ENCODE measurements at places on chromosomes 13 and 19. TPM values are rescaled to one million over a fixed set of nuclear protein-coding genes. Genes with fewer than 3 reads are reported as not detected.

DNA sequence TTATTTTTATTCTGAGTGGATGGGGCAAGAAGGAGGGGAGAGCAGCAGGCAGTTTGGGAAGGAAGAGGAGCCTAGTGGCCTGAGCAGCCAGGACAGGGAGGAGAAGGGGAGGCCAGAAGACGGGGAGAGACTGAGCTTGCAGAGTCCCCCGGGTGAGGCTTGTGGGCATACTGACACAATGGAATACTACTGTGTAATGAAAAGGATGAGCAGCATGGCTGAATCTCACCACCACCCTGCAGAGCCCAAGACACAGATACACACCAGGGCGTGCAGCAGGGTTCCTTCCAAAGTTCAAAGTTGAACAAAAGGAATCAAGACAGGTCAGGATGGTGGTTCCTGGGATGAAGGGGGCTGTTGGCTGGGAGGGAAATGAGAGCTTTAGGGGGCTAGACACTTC, 8.1 kb upstream of the SMG9 start:
- no peaks in the 10 kb centered on the region for H3K36me3 ChIP-seq
- H3K27me3 ChIP-seq: no peaks in the 10 kb centered on the region
- peak overlapping the region; percentile 76 for H3K27ac ChIP-seq
- DNase-seq: no peak
- no peak overlapping the region for H3K4me3 ChIP-seq
- H3K4me1 ChIP-seq: peaks cover 24% of the 10 kb centered on the region

- H3K4me3 ChIP-seq: no peak overlapping the region
- no peaks in the 10 kb centered on the region for H3K36me3 ChIP-seq
- no peak for DNase-seq
- peaks cover 3% of the 10 kb centered on the region for H3K27me3 ChIP-seq
- H3K4me1 ChIP-seq: no peaks in the 10 kb centered on the region
Measured at GRCh38 chr13:39528661-39528980, 74.4 kb downstream of the LHFPL6 start.

- H3K4me1 ChIP-seq: peaks cover 11% of the 10 kb centered on the region
- DNase-seq: no peak
- no peak overlapping the region for H3K27ac ChIP-seq
- no peak overlapping the region for H3K4me3 ChIP-seq
- H3K36me3 ChIP-seq: no peaks in the 10 kb centered on the region
- H3K27me3 ChIP-seq: peaks cover 8% of the 10 kb centered on the region
Measured at GRCh38 chr13:20188667-20189553, 3.8 kb downstream of the GJB2 start.

- peaks cover 10% of the 10 kb centered on the region for H3K27me3 ChIP-seq
- peaks cover 4% of the 10 kb centered on the region for H3K4me1 ChIP-seq
- H3K36me3 ChIP-seq: no peaks in the 10 kb centered on the region
- no peak overlapping the region for H3K4me3 ChIP-seq
Measured at GRCh38 chr19:41031916-41032315, 40.8 kb downstream of the CYP2B6 start.

DNA sequence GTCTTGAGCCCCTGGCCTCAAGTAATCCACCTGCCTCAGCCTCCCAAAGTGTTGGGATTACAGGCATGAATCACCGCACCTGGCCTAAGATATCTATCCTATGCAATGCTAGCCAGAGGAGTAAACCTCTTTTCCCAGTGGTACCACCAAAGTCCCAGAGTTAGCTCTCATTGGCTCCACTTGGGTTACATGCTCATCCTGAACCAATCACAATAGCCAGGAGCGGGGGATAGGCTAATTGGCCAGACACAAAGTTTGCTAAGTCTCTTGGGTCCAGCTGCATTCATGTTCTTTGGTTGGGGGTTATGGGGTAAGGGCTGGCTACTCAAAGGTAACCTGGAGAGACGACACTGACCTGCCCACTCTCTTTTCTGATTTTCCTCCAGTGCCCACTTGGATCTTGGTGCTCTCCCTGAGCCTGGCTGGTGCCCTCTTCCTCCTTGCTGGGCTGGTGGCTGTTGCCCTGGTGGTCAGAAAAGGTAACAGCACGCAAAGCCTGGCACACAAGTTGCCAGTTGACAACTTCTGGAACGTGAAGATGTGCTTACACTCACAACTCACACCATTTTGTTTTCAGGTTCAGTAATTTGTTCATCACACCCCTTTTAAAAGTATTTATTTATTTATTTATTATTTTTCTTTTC, 7.8 kb downstream of the C19orf38 start:
- H3K4me3 ChIP-seq: no peak overlapping the region
- no peaks in the 10 kb centered on the region for H3K27me3 ChIP-seq
- H3K36me3 ChIP-seq: no peaks in the 10 kb centered on the region
- no peak for DNase-seq

DNA sequence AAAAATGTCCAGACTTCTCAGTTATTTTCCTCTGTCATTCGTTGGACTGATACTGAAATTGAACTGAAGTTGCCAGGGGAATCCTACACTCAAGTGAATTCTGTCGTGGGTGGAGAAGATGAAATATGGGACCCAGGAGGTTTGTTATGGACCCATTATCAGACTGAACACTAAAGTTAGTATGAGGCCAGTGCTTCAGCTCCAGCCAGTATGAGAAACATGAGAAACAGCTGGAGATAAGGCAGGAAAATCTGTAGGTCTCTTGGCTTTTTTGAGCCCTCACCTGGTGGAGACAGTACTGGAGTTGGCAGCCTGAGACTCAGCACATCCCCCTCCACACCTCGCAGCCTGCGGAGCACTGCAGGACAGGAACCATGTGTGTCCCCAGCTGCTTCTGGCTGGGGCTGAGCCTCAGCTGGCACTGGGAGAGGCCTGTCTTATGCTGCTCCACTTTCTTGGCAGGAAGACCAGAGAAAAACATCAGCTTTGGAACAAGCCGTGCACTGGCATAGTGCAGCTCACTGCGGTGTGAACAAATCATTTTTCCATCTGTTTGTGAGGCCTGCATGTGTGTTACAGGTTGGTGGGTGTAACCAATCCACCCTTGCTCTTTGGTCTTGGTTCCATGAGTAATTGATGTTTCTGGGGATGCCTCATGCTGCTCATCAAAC, 641.0 kb downstream of the FGF9 start:
- H3K4me3 ChIP-seq: no peak overlapping the region
- H3K4me1 ChIP-seq: peaks cover 2% of the 10 kb centered on the region

C1QTNF9B gene
- not detected for total RNA-seq

FCHO1 gene
- total RNA-seq: 94.1 TPM

SOX1 gene
- not detected for total RNA-seq

GRCh38 chr19:294341-294945, 3.2 kb upstream of the PLPP2 start:
- peaks cover 13% of the 10 kb centered on the region for H3K27me3 ChIP-seq
- peaks cover 24% of the 10 kb centered on the region for H3K4me1 ChIP-seq
- no peaks in the 10 kb centered on the region for H3K36me3 ChIP-seq
- no peak overlapping the region for H3K27ac ChIP-seq
- peak overlapping the region; percentile 51 for H3K4me3 ChIP-seq

TMEM59L gene
- not detected for total RNA-seq

HMG20B gene
- total RNA-seq: 50.7 TPM

- no peaks in the 10 kb centered on the region for H3K4me1 ChIP-seq
- H3K27ac ChIP-seq: no peak overlapping the region
- H3K36me3 ChIP-seq: no peaks in the 10 kb centered on the region
- DNase-seq: no peak
- H3K4me3 ChIP-seq: no peak overlapping the region
- H3K27me3 ChIP-seq: peaks cover 4% of the 10 kb centered on the region
Measured at GRCh38 chr13:74530011-74530410, 395.8 kb upstream of the KLF12 start.

DNA sequence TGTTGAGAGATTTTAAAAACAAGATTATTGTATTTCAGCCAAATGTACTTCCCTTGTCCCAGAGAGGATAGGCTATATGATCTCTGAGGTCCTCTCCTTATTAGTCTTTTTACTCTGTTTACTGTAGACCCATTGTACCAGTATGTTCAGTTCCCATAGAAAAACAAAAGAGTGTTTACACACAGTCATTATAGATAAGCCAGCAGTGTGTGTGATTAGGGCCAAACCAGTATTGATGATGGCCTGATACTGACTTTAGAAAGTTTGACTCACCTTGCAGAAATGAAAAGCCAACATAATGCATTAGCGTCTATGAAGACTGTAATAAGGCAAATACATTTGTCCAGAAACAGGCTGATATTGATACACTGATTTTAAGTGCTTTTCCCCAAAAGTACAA, 6.2 kb downstream of the MTUS2 start:
- peaks cover 15% of the 10 kb centered on the region for H3K27me3 ChIP-seq
- DNase-seq: no peak
- H3K4me1 ChIP-seq: no peaks in the 10 kb centered on the region
- no peak overlapping the region for H3K27ac ChIP-seq
- peaks cover 7% of the 10 kb centered on the region for H3K36me3 ChIP-seq

DNA sequence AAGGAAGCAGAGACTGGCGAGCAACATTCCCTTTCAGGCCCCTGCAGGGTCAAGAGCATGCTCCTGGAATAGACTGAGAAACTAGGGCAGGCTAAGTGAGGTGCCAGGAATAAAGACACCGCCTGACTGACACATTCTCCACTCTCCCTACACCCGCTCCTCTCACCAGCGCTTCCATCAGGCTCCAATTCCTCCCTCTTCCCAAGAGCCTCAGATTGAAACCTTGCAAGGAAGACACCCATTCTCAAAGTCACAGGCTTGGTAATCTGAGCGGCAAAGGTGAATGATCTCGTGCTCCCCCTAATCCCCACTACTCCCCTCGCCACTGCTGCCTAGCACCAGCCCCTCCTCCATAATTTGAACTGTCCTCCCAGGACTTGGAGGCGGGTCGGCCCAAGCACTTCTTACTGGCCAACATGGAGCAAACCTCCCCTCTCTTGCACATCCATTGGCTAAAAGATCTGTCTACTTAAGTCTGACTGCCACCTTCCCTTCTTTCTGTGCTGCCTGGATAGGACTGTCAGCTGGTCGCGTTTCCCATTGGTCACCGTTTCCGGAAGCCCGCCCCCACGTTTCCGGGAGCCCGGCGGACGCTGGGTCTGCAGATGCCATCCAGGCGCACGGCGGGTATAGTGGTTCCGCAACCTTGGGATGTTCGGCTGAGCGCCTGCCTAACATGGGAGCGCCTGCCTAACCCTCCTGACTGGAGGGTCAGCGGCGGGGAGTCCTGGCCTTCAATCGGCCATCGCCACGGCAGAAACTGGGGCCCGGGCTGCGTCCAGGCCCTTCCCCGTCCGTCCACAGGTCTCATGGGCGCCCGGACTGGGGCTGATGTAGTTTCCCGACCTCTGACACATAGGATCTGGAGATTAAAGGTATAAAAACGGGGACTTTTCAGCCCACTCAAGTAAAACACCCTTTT, 33.6 kb downstream of the ZNF383 start:
- peaks cover 3% of the 10 kb centered on the region for H3K4me1 ChIP-seq
- H3K4me3 ChIP-seq: no peak overlapping the region
- DNase-seq: no peak
- H3K36me3 ChIP-seq: peaks cover 60% of the 10 kb centered on the region
- no peaks in the 10 kb centered on the region for H3K27me3 ChIP-seq
- no peak overlapping the region for H3K27ac ChIP-seq

IRGC gene
- not detected for total RNA-seq

DNA sequence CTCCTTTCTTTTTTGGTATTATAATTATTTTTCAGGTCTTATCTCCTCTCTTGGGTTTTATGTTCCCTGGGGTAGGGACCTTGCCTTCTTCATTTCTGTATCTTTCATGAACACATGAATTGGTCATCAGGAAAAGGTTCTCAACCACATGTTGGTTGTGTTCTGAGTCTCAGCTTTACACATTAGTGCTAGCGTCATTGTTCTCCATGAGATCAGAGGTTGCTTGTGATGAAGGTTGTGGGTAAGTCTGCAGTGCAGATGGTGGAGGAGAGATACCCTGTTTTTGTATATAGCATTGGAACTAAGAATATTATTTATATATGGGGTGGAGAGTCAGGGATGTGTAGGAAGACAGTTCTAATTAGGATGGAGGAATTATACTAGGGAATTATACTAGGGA, 24.5 kb upstream of the CEACAM8 start:
- no peaks in the 10 kb centered on the region for H3K36me3 ChIP-seq
- H3K27ac ChIP-seq: no peak overlapping the region
- H3K4me1 ChIP-seq: no peaks in the 10 kb centered on the region
- no peak overlapping the region for H3K4me3 ChIP-seq

DNA sequence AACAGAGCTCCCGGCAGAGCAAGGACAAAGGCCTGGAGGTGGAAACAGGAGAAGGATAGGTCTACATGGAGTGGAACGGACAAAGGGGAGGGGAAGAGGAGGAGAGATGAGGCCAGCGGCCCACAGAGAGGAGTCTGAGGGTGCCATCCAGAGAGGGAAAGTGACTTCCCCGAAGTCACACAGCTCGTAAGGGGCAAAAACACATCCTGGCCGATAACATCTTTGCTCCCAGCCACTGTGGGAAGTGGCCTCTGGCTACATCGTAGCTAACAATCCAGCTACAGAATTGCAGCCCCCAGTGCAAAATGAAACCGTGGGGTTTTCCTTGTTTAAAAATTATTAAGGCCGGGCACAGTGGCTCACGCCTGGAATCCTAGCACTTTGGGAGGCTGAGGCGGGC, 11.5 kb downstream of the PTPRS start:
- no peak overlapping the region for H3K27ac ChIP-seq
- no peak overlapping the region for H3K4me3 ChIP-seq
- no peaks in the 10 kb centered on the region for H3K4me1 ChIP-seq
- DNase-seq: no peak

ATP4B gene
- total RNA-seq: not detected

PEAK3 gene
- total RNA-seq: 0.14 TPM

IRF2BP1 gene
- total RNA-seq: 32.9 TPM

ANGPTL8 gene
- not detected for total RNA-seq

S1PR4 gene
- total RNA-seq: 217 TPM

DNA sequence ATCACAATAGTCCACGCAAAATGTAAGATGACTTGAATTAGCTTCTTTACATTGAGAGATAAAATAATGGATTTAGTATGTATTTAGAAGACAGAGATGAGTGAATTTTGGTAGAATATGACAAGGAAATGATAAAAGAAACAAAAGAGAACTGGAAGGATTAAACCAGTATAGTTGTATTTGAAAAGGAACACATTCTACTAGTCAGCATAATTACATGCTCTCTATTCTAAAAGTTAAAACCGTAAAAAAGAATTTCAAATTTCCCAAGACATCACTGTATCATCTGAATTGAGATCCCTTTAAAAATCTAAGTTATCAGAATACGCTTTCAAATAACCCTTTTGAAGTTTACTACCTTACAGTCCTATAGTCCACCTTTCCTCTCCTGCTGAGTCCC, 1156.7 kb upstream of the PCDH9 start:
- no peaks in the 10 kb centered on the region for H3K36me3 ChIP-seq
- no peak for DNase-seq
- no peak overlapping the region for H3K4me3 ChIP-seq
- H3K27ac ChIP-seq: no peak overlapping the region
- H3K4me1 ChIP-seq: no peaks in the 10 kb centered on the region

DNA sequence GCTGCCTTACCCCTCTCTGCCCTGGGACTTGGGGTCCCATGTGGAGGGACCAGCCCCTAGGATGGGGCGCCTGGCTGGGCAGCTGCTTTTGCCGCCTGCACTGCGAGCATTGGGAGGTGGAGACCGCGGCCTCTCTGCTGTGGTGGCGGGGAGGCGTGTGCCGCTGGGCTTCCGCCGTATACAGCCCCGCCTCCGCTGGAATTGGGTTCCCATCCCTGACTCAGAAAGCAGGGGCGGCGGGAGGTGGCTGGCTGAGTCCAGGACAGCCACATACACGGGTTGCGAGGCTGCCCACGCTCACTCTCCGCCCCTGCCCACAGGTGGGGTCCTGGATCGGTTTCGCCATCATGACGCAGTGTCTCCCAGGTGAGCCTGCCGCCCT, 6.6 kb downstream of the NDUFB7 start:
- DNase-seq: no peak
- no peak overlapping the region for H3K27ac ChIP-seq
- H3K4me3 ChIP-seq: no peak overlapping the region
- H3K27me3 ChIP-seq: no peaks in the 10 kb centered on the region
